ENCODE measurements at places on chromosomes 7 and 10. TPM values are rescaled to one million over a fixed set of nuclear protein-coding genes. Genes with fewer than 3 reads are reported as not detected.
A peak's percentile ranks its signal among the peaks of the same experiment; 100 is the strongest.

GRCh38 chr10:124719213-124719851, 24.8 kb downstream of the FAM53B start:
- DNase-seq = peak; percentile 81

- no peak for DNase-seq
Observed at GRCh38 chr7:149196705-149197171, 1.4 kb downstream of the ZNF282 start.

The ACBD7 gene
- total RNA-seq = 4.4 TPM

GRCh38 chr10:128040096-128040495, 86.1 kb downstream of the MKI67 start:
- no peak for DNase-seq

- DNase-seq = no peak
Observed at GRCh38 chr10:107031931-107032699, 132.4 kb downstream of the SORCS1 start.

DNA sequence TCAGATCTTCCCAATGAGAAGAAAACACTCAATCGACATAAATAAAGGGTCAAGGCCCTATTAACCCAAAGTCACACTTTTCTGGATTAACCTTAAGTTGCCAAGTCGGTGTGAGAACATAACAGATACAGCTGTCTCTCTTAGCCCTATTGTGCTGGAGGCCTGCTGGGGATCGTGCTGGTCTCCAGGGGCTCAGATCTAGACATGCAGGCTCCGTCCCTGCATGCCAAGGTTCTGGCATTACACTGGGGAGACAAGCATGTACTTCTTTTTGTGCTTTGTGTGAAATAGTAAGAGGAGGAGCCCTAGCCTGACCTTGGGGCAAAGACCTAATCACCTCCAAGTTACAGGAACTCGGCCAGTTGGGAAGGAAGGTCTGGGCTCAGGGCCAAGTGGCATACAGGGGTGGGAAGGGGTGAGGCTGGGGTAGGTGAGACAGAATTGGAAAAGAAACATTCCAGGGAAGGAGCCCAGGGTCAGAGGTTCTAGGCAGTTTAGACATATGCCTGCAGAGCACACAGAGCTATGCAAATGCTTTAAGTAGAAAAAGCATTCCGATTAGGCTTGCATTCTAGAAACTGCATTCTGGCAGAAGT, 216.4 kb downstream of the HECW1 start:
- no peak for DNase-seq

DNA sequence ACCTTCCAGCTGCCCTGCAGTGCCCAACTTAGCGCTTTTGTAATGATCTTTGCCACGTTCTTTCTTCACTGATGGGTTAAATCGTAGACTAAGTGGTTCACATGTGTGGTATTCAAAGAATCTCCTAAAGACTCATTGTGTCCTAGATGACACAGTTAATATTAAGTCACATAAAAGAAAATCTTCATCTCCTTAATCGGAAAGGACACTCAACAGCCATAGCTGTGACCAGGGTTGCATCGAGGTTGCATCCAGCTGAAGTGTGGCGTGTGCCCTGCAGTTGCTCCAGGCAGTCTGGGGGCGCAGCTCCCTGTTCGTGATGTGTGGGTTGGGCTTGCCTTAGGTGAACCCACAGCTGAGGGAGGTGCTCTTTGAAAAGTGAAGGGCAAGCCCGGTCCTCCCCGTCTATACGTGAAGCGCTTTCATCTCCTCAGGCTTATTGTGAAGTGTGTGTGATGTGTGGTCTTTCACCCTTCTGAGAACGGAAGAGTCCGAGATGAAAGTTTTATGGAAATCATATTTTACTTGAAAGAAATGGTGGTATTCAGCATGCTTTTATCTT, 122.7 kb downstream of the TRRAP start:
- peak; percentile 67 for DNase-seq

The ASZ1 gene
- not detected for total RNA-seq

DNA sequence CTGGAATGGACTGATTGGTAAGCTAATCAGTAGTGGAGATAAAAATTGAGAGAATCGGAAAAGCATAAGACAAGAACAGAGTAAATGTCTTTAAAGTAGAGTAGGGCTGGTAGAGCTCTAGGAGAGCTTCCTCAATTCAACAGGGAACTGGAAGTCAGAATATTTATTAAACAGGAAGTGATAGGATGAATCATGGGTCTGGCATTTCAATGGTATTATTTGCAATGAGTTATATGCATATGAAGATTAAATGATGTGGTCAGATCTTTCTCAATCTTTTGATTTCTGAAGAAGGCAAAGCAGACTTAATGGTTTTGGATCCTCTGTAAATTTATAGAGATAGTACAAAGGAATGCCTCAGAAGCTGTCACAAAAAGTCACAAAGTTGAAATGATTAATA, 349.0 kb downstream of the HPSE2 start:
- no peak for DNase-seq

GRCh38 chr10:79444199-79445119, 965 bp downstream of the ZCCHC24 start:
- DNase-seq = peak; percentile 65

DNA sequence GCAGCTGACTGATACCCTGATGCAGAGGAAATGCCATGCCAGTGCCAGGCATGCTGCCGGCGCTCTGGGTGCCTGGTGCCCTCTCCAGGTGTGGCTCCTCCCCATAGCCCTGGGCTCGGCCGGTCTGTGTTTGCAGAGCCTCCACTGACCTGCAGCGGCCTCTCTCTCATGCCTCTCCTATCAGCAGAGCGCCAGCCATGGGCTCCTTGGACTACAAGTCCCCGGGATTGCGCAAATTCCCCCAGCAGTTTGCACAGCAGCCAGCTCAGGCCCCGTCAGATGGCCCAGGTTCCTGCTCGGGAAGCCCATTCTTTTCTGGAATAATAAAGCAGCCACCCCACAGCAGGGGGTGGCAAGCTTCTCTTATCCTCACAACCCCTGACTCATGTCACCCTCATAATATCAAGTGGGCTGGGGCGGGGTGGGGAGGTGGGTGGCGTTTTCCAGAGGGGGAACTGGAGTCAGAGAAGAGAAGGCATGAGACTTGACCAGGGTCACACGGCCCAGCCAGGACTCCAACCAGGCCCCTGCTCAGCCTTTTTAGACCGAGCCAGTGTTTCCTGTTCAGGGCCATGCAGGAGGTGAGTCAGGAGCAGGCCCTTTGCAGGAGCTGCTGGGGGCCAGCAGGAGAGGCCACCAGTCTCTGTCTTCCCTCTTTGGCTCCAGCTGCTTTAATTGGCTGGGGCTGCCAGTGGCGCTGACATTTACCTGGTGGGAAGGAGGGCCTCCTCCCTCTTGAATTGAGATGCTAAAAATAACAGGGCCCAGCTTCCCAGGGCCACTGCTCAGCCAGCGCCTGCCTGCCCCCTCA, 58.6 kb downstream of the ZMIZ1 start:
- DNase-seq = no peak

DNA sequence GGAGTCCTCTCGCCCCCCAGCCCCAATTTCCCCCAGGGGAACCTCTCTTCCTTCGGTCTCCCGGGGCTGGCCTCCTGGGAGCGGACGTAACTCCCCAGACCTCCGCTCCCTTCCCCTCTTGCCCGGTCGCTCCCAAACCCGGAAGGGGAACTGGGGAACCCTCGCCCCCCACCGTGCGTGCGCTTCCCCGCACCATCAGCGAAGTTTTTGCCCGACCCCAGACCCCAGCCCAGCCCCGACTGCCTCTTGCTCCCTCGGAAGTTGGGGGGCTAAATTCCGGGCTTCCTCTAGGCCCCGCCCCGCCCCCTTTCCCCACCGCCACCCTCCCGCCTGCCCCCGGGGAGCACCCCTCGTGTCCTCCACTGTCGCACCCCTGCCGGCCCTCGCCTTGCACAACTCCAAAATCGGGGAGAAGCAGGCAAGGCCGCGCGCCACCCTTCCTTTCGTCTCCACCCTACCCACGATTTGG, 436 bp downstream of the GNB2 start:
- peak; percentile 50 for DNase-seq

DNA sequence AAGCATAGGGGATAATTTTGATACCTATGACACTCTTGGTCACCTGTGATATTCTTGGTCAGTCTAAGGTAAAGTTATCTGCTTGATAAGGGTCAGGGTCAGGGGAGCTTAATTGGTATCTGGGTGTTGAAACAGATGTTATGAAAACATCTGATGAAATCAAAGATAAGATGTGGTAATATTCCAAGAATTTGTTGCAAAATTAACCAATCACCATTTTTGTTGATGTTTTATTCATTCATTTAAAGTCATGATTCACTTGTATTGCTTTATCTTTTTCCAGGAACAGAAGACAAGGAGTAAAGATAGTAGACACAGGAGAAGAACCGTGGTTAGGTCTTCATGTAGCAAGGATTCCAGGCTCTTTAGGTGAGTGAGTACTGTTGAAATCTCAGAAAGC, 103.1 kb downstream of the SEMA3C start:
- DNase-seq = no peak

- no peak for DNase-seq
Observed at GRCh38 chr10:132842397-132842796, 56.5 kb upstream of the NKX6-2 start.

GRCh38 chr10:70589762-70590654, 12.5 kb downstream of the PRF1 start:
- DNase-seq = no peak

- no peak for DNase-seq
Observed at GRCh38 chr7:117312593-117313580, 10.0 kb downstream of the WNT2 start.

GRCh38 chr7:15087771-15088170, 185.2 kb upstream of the DGKB start:
- no peak for DNase-seq

DNA sequence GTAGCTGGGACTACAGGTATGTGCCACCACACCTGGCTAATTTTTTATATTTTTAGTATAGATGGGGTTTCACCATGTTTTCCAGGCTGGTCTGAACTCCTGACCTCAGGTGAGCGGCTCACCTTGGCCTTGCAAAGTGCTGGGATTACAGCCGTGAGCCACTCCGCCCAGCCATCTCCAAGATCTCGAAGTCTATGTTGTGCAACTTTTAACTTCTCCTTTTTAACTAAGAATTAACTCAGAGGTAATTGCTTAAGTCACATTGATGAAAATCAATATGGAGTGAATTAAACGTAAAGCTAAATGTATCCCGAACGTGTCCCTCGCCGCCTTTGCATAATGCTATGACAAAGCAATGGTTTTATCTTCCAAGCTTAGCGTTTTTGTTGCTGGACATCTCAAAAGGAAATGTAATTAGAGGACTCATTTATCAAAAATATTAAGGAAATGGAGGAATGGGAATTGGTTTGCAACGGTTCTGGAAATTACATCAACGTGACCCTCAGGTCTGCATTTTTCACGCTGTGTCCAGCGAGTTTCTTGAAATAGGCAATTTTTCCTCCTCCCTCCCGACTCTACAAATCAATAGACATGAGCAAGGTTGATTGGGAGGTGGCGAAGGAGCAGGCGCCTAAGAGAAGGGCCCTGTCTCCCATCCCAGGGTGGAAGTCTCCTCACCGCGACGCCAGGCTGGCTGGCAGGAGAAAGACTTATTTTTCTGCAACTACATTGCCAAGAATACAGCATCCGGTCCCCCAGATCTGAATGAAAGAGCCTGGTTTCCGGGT, 89.8 kb downstream of the TMEM130 start:
- DNase-seq = no peak

The SRGN gene
- total RNA-seq = 168 TPM

The MXI1 gene
- 11.3 TPM for total RNA-seq

DNA sequence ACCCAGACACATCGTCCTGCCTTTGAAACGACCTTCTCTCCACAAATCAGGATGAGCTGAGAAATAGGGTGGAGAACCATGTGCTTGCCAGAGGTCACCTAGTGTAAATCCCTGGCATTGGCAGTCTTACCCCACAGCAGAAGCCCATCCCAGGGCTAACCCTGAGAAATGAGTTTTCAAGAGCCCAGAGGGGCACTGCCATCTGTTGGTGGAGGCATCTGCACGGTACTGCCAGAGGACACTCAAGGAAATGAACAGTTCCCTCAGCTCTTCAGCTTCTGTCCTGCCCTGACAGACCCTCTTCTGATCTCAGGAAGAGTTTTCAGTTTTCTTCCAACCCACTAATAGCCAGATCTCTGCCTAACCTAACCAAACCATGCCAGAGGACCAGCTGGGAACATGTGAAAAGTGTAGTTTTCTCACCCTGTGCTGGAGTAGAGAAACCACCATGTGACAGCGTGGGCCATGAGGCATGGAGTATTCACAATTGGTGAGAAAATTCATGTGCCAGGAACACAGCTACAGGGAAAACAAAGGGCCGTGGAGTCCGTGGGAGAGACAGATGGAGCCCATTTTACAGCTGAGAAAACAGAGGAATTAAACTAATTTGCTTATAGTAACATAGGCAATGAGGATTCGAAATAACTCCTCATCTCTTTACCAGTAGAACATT, 37.7 kb upstream of the ITPRID1 start:
- no peak for DNase-seq

- DNase-seq = no peak
Observed at GRCh38 chr7:155201325-155202087, 96.2 kb upstream of the INSIG1 start.

The ENO4 gene
- not detected for total RNA-seq

- no peak for DNase-seq
Observed at GRCh38 chr10:19412531-19412930, 363.9 kb downstream of the MALRD1 start.

The FANK1 gene
- not detected for total RNA-seq

DNA sequence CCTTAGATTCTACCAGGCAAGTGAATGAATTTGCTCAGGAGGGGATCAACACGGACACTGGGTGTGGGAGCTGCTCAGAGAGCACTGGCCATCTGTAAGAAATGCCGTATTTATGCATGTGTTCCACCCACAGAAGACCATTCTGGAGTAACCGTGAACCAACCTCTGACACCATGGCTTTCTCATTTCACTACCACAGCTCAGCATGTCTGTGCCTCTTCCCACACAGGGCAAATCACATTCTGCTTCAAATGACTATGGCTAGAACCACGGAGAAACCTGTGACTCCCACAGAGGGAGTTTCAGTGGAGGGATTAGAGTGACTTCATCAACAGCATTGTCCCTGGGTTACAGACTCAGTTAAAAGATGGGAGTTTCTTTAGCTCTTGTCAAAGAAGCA, 893.4 kb downstream of the XPNPEP1 start:
- no peak for DNase-seq

DNA sequence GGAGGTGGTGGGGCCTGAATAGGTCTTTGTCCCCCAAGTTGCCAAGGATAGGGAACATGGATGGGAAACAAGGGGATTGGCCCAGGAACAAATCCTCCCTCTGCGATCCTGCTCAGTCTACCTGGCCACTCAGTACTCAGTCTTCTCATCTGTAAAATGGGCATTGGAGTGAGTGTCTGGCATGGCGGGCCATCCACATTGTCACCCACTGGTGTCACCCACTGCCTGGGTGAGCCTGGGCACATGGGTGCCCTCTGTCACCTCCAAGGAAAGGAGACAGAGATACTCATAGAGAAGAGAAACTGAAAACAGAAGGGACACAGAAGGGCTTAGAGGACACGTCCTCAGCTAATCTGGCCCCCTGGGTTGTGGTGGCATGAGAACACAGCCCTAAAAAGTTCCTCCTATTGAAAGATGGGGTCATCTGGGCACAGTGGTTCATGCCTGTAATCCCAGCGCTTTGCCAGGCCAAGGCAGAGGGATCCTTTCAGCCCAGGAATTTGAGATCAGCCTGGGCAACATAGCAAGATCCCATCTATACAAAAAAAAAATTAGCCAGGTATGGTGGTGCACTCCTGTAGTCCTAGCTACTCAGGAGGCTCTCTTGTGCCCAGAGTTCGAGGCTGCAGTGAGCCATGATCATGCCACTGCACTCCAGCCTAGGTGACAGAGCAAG, 12.5 kb upstream of the TNRC18 start:
- no peak for DNase-seq

Measured in activated CD8-positive, alpha-beta T cell treated with anti-CD3 and anti-CD28 coated beads, Interleukin-2, amount 10 ng/mL, durations not matched to agents 7 days and 5 days (primary cell).